A549 treated with Hydrocortisone at 1 μM for 4 hours (cell line): ENCODE measurements at places on chromosomes 7 and 10. TPM values are rescaled to one million over a fixed set of nuclear protein-coding genes. Genes with fewer than 3 reads are reported as not detected.

RPEL1 gene
- 0.06 TPM in 1 of 5 replicates, not detected in the others for total RNA-seq

DYNC1I1 gene
- total RNA-seq: 0.06 to 0.32 TPM (median 0.21 TPM) in 4 of 5 replicates, not detected in the other

JAZF1 gene
- 4.8 to 6.5 TPM (median 6.3 TPM) in 5 replicates for total RNA-seq

THSD7A gene
- total RNA-seq: 1.3 to 2.7 TPM (median 2.2 TPM) in 5 replicates

EGR2 gene
- 0.21 to 0.52 TPM (median 0.28 TPM) in 5 replicates for total RNA-seq
